ENCODE measurements at places on chromosomes 16 and 17.

DNA sequence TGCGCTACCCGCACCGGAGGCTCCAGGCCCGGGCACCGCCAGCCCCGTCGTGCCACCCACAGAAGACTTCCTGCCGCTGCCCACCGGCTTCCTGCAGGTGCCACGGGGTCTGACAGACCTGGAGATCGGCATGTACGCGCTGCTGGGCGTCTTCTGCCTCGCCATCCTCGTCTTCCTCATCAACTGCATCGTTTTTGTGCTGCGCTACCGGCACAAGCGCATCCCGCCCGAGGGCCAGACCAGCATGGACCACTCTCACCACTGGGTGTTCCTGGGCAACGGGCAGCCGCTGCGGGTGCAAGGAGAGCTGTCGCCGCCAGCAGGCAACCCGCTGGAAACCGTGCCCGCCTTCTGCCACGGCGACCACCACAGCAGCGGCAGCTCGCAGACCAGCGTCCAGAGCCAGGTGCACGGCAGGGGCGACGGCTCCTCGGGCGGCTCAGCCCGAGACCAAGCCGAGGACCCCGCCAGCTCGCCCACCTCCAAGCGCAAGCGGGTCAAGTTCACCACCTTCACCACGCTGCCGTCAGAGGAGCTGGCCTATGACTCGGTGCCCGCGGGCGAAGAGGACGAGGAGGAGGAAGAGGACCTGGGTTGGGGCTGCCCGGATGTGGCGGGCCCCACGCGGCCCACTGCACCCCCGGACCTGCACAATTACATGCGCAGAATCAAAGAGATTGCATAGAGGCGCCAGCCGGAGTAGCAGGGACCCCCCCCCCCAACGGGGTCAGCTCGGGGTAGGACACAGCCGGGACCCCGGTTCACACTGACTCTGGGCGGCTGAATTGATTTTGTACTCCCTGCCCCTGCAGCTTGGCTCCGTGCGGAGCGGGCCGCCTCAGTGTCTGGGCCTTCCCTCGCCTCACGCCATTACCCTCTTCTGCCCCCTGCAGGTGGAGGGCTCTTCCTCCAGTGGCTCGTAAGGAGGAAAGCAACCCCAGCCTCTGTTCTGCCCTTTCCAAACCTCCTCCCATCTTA, 58.5 kb downstream of the TMEM132E start:
- peak; percentile 62 for DNase-seq

DNA sequence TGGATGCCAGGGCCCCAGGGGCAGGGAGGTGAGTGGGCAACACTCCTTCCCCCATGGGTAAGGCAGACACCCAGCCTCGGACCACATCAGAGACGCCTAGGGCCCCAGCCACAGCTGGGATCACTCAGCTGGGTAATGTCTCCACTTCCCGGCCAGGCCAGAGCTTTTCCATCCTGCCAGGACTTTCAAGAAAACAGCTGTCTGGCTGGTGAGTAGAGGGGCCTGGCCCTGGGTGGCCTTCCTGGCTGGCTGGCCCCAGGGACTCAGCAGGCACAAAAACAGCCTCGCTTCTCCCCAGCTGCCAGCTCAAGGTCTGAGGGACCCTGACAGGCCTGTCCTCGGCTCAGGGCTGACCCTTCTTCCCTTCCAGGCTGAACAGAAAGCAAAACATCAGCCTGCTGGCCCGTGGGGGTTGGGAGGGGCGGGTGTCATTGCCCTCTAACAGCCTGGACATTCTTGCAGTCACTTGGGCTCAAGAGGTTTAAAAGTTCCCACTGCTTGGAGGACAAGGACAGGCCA, 45.3 kb upstream of the JPH3 start:
- no peak for DNase-seq

- no peak for DNase-seq
These were observed 29.6 kb downstream of the HS3ST3B1 start for GRCh38 chr17:14330492-14330962.

- DNase-seq, result no peak
These were observed 191.1 kb downstream of the C16orf78 start for GRCh38 chr16:49564496-49565229.

DNA sequence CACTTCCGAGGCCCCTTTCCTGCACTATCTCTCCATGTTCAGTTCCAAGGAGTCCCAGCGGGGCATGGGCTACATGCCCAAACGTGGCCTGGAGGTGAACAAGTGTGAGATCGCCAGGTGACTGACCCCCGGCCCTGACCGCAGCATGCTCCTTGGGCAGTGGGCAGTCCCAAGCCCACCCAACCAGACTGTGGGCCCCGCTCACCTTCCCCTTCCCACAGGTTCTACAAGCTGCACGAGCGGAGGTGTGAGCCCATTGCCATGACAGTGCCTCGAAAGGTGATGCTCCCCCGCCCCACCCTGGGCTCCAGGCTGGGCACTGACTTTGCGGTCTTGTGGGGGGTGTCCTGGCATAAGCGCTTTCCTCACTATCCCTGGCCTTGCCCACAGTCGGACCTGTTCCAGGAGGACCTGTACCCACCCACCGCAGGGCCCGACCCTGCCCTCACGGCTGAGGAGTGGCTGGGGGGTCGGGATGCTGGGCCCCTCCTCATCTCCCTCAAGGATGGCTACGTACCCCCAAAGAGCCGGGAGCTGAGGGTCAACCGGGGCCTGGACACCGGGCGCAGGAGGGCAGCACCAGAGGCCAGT, 4.7 kb downstream of the CORO1A start:
- DNase-seq, result peak; percentile 25

- DNase-seq, result no peak
These were observed 342.2 kb upstream of the TNRC6C start for GRCh38 chr17:77616254-77616731.

GRCh38 chr16:70720425-70721201, 34.8 kb upstream of the MTSS2 start:
- DNase-seq, result no peak

GRCh38 chr17:38898291-38898679, 27.1 kb upstream of the LASP1NB start:
- no peak for DNase-seq

GRCh38 chr16:24721830-24722238, 7.6 kb upstream of the TNRC6A start:
- peak; percentile 14 for DNase-seq

DNA sequence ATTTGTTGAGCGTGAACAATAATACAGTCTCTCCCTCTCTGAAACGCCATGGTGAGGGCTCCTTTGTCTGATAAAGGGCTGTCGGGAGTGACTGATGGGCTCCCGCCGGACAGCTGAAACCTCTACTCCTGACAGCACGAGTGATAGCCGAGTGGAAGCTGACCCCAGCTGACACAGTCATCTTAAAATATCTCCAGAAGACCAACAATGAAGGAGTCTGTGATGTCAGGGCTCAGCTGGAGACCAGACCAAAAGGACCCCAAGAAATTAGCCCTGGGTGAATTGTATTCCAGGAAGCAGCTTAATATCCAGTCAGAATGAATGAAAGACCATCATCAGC, 22.4 kb downstream of the CCDC182 start:
- no peak for DNase-seq

DNA sequence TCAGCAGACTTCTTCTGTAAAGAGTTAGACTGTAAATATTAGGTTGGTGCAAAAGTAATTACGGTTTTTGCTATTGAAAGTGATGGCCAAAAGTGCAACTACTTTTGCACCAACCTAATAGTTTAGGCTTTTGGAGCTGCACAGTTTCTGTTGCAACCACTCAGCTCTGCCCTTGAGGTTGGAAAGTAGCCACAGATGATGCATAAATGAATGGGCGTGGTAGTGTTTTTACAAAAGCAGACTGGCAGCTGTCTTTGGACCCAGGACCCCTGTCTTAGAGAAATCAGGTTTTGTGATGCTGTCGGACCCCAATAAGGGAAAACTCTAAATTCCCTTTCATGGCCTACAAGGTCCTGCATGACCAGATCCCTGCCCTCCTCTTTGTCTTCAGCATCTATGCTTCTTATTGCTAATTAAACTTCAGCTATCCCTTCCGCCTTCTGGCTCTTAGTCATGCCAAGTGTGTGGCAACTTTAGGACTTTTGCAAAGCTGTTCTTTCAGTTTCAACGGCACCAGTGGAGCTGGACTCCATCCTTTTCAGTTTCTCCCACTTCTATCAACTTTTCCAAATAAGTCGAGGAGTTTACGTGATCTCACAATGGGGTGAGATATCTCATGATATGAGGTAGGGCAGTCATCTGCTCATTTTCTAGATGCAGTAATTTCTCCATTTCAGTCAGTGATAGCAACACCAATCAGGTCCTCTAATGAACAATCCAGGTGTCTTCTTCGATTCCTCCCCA, 232.3 kb downstream of the XYLT1 start:
- no peak for DNase-seq

DNA sequence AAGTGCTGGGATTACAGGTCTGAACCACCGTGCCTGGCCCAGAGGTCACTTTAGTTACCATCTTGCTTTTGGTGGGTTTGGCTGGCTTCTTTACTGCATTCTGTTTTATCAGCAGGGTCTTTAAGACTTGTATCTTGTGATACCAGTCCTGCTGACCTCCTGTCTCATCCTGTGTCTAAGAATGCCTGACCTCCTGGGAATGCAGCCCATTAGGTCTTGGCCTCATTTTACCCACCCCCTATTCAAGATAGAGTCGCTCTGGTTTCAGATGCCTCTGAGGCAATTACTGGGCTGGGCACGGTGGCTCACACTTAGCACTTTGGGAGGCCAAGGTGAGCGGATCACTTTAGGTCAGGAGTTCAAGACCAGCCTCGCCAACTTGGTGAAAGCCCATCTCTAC, 63.8 kb downstream of the MFSD11 start:
- DNase-seq, result no peak

GRCh38 chr16:86894925-86895324, 316.6 kb downstream of the FOXL1 start:
- DNase-seq, result no peak

DNA sequence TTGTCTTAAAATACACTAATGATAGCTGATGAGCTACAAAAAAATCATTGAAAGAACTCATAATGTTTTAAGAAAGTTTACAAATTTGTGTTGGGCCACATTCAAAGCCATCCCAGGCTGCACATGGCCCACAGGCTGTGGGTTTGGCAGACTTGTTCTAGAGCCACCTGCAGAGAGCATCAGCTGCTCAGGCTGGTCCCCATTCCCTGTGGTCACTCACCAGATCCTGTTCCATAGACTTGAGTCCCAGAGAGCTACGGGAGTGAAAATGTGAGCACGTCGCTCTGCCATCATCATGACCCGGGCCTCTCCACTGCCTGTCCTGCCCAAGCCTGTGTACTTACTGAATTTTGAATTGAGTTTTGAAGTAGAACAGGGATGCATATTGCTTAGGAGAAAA, 6.9 kb downstream of the SLC26A11 start:
- DNase-seq, result no peak

GRCh38 chr16:14562691-14563491, 67.2 kb downstream of the PARN start:
- no peak for DNase-seq

DNA sequence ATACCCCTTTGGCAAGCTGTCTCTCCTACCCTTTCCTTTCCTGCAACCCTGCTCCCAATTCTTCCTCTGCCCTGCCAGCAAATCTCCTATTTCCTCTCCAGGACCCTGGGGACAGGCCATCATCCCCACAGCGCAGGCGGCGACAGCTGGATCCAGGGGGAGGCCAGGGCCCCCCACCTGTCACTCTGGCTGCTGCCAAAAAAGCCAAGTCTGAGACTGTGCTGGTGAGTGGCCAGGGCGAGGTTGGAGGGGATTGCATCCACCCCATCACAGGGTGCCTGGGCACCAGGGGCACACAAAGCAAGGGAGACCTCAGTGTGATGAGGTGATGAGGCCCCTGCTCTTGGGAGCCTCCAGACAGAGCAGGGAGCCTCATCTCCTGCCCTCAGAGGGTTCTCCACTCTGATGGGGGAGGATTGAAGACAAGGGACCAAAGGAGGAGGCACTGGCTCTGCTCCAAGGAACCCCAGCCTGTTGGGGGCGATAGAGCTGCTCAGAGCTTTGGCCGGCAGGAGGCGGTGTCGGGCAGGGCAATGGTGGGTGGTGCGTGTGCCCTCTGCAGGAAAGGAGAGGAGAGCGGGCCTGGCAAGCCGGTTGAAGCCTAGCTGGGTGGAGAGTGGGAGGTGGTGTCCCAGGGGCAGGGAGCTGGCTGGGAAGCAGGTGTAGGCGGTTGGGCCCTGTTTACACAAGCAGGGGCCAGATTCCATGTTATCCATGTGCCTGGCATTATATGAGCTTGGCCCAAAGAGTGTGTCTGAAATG, 15.6 kb upstream of the PDK2 start:
- peak; percentile 40 for DNase-seq

GRCh38 chr17:15442311-15443180, 24.9 kb downstream of the CDRT4 start:
- DNase-seq, result no peak

DNA sequence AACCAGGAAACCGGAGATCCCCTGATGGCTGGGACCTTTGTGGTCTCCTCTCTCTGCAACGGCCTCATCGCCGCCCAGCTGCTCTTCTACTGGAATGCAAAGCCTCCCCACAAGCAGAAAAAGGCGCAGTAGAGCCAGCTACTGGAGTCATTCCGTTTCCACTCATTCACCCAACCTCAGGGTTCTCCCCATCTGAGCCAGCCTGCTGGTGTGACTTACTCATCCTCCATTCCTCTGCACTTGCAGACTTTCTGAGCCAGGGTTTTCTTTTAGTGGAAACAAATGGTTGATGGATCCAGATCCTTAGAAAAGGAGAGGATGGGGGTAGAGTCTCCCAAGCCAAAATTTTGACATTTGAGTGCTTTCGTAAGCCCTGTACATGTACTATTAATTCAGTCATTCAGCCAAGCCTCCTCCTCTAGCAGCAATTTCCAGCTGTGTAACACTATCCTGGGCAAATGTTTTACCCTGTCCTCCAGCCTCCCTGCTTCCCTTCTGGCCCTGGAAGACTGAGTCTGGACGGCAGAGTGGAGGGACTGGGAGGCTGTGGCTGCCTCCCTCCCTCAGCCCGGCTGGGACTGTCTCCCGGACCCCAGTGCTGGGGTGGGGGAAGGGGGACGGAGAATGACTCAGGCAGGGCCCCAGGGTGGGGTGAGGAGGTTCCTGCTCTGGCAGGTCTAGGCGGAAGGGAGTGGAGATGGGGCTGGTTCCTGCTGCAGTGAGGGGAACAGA, 2.3 kb downstream of the SOX15 start:
- DNase-seq, result no peak

DNA sequence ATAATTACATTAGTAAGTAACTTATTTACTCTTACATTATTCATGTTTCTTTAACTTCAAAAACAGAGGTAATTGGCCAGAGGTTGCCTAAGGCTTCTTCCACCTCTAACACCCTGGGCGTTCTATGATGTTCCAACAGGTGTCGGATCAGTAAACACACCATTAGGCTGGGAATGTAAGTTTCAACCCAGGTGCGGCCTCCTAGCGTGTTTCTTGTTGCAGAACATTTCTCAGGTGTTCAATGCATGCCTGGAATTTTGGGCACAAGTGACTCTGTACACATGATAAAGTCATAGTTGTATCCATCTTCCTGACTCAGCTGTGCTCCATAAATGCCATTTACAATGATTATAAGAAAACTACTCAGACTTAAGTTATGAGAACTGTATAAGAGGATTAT, 1.0 kb downstream of the KRTAP2-2 start:
- no peak for DNase-seq

GRCh38 chr17:78355045-78355641, 4.7 kb downstream of the SOCS3 start:
- no peak for DNase-seq

GRCh38 chr17:63596856-63597586, 3.7 kb upstream of the TACO1 start:
- no peak for DNase-seq

- DNase-seq, result no peak
These were observed 17.3 kb upstream of the SPN start for GRCh38 chr16:29645694-29646187.
